Camera-type eye (tissue), 1 donor: ENCODE measurements at places on chromosomes 5 and 9. TPM values are rescaled to one million over a fixed set of nuclear protein-coding genes. Genes with fewer than 3 reads are reported as not detected.

IL17B gene
- total RNA-seq: 7.1 TPM

TJP2 gene
- total RNA-seq: 104 TPM

NIPBL gene
- 159 TPM for total RNA-seq

CARTPT gene
- total RNA-seq: not detected

KCNV2 gene
- total RNA-seq: 134 TPM

TTC39B gene
- 17.4 TPM for total RNA-seq

EIF4E1B gene
- total RNA-seq: 0.55 TPM

GFI1B gene
- 1.4 TPM for total RNA-seq

MARCHF6 gene
- 262 TPM for total RNA-seq

IRX1 gene
- 13.0 TPM for total RNA-seq

TAF11L4 gene
- total RNA-seq: not detected

P4HA2 gene
- 61.8 TPM for total RNA-seq

ITK gene
- total RNA-seq: 0.44 TPM

TAS2R1 gene
- not detected for total RNA-seq

GKAP1 gene
- total RNA-seq: 34.0 TPM

TNFSF15 gene
- total RNA-seq: 1.0 TPM

SH3PXD2B gene
- 22.8 TPM for total RNA-seq

LMAN2 gene
- 150 TPM for total RNA-seq

GADD45G gene
- total RNA-seq: 130 TPM

SPATA31A3 gene
- total RNA-seq: not detected

FAXDC2 gene
- total RNA-seq: 23.8 TPM

GLRA1 gene
- total RNA-seq: 1.4 TPM

FCHSD1 gene
- total RNA-seq: 20.8 TPM

GPR21 gene
- 7.7 TPM for total RNA-seq

ATOSB gene
- total RNA-seq: 19.1 TPM

LRRC70 gene
- 13.7 TPM for total RNA-seq

NRG2 gene
- 5.2 TPM for total RNA-seq

EFNA5 gene
- 32.2 TPM for total RNA-seq

PGGT1B gene
- 22.5 TPM for total RNA-seq

FAM153A gene
- 1.9 TPM for total RNA-seq

SNCB gene
- total RNA-seq: 10.1 TPM

SLC6A19 gene
- total RNA-seq: 0.27 TPM

SLC22A4 gene
- 4.0 TPM for total RNA-seq

TLX3 gene
- total RNA-seq: not detected

MYO10 gene
- total RNA-seq: 103 TPM

ZNF883 gene
- 18.9 TPM for total RNA-seq

ANKRD18A gene
- total RNA-seq: 4.6 TPM

ORM2 gene
- total RNA-seq: not detected

CYFIP2 gene
- 71.1 TPM for total RNA-seq

CACNA1B gene
- 8.6 TPM for total RNA-seq

REEP2 gene
- total RNA-seq: 29.5 TPM

PTPRD gene
- 244 TPM for total RNA-seq

PAPPA gene
- 7.4 TPM for total RNA-seq

CDKN2B gene
- 6.2 TPM for total RNA-seq

SLC6A3 gene
- 2.7 TPM for total RNA-seq

MEGF9 gene
- total RNA-seq: 64.2 TPM

MLANA gene
- total RNA-seq: 27.2 TPM

SLC22A5 gene
- 10.5 TPM for total RNA-seq

HMCN2 gene
- 6.0 TPM for total RNA-seq

CDH12 gene
- 22.5 TPM for total RNA-seq

SLCO6A1 gene
- not detected for total RNA-seq

ANGPTL2 gene
- total RNA-seq: 26.6 TPM

OR13C8 gene
- total RNA-seq: not detected

PTPA gene
- total RNA-seq: 64.9 TPM

RNF208 gene
- total RNA-seq: 2.7 TPM

PDE8B gene
- total RNA-seq: 5.7 TPM

PTGES gene
- total RNA-seq: 8.9 TPM

MSX2 gene
- total RNA-seq: 0.82 TPM

FOCAD gene
- 65.4 TPM for total RNA-seq
